ENCODE measurements at places on chromosomes 7 and 10.

DNA sequence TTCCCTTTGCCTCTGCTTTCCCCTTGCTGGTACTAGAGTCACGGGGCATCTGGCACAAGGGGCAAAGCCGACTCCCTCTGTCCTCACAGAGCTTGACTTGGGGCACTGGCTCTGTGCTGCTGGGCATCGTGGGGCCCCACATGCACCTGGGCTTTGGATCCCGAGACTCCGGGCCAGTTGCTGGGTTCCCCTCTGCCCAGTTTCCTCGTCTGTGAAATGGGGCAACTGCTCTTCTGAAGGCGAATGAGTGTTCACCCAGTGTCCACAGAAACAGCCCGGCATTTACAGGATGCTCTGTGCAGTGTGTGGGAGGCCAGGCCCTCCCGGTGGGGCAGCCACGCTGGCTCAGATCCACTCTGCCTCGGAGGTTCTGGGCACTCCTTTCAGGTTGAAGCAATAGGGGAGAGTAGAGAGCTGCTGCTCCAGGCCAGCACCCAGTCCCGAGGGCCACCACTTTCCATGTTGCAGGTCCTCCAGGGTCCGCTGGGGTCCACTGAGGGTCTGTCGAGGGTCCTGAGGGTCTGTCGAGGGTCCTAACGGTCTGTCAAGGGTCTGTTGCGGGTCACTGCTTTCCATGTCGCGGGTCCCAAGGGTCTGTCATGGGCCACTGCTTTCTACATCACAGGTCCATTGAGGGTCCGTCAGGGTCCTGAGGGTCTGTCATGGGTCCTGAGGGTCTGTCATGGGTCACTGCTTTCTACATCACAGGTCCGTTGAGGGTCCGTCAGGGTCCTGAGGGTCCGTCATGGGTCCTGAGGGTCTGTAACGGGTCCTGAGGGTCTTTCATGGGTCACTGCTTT, 103.6 kb downstream of the VIPR2 start:
- no peak for DNase-seq

DNA sequence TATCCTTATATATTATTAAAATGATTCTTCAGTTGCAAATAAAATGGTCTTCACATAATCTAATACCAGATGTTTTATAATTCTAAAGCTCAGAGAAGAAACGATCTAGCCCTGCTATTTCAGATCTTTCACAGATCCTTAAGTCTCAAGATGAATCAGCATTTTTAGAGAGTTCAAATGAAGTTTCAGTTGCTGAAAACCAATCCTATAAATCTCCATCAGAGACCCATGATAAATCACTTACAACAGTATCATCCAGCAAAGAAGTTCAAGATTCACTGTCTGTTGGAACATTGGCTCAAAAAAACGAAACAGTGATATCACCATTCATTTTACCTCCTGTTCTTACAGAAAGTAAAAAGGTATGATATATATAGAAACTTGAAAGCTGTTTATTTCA, 137.0 kb downstream of the CCDC7 start:
- no peak for DNase-seq

GRCh38 chr7:23469150-23469960, 936 bp downstream of the IGF2BP3 start:
- peak; percentile 30 for DNase-seq

GRCh38 chr7:98252425-98253054, 508 bp upstream of the TECPR1 start:
- no peak for DNase-seq

- DNase-seq: no peak
Measured at GRCh38 chr7:16232273-16232672, 189.1 kb downstream of the CRPPA start.
